Left kidney (tissue), 8 donors: ENCODE measurements at places on chromosomes 4 and X.
A peak's percentile ranks its signal among the peaks of the same experiment; 100 is the strongest.

GRCh38 chr4:20430259-20430941 is 178.7 kb downstream of the SLIT2 start:
- DNase-seq = no peak

- DNase-seq = peak; percentile 11
Measured at GRCh38 chr4:106316773-106317409, 541 bp downstream of the AIMP1 start.

DNA sequence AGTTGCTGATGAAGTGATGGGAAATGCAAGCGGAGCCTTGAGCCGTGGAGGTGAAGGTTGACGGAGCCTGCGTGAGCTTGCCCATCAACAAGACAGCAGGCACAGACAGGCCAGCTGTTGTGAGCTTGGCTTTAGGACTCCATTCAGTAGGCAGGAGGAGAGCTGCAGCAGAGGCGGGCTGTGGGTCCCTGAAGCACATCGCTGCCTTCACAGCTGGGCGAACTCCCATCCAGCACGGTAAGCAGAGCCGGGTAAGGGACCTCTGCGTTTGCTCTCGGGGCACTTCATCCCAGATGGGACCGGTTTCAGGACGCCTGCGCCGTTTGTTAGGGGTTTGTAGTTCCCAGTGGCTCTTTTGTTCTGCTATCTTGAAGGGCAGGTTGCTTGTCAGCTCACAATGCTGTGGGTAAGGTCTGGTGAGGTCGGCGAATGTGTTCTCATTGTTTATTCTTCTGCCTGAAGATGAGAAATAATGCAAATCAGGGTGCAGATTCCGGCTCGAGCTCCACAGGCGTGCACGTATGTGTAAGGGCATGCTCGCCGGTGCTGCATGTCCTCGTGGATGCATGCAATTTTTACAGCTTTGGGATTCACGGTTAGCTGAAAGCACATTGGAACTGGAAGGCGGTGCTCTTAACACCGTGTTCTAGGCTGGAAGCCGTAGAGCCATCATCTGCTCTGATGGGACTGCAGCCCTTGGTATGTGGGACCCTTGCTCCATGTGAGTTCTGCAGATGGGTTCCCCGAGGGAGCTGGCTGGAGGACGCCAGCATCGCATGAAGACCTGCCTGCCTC is 54.6 kb upstream of the CLDN34 start:
- DNase-seq = no peak

GRCh38 chr4:10335050-10335449 is 122.2 kb downstream of the ZNF518B start:
- DNase-seq = no peak

GRCh38 chrX:29257521-29257920 is 670.3 kb downstream of the IL1RAPL1 start:
- peak; percentile 19 for DNase-seq

- no peak for DNase-seq
Measured at GRCh38 chr4:38621831-38622230, 42.2 kb upstream of the KLF3 start.

- DNase-seq = no peak
Measured at GRCh38 chrX:48938721-48939425, 18.5 kb downstream of the OTUD5 start.

GRCh38 chrX:63258144-63258543 is 93.0 kb downstream of the SPIN4 start:
- no peak for DNase-seq

- no peak for DNase-seq
Measured at GRCh38 chrX:14056206-14056605, 26.5 kb upstream of the GEMIN8 start.

- DNase-seq = no peak
Measured at GRCh38 chr4:159777689-159778088, 674.8 kb downstream of the RAPGEF2 start.

DNA sequence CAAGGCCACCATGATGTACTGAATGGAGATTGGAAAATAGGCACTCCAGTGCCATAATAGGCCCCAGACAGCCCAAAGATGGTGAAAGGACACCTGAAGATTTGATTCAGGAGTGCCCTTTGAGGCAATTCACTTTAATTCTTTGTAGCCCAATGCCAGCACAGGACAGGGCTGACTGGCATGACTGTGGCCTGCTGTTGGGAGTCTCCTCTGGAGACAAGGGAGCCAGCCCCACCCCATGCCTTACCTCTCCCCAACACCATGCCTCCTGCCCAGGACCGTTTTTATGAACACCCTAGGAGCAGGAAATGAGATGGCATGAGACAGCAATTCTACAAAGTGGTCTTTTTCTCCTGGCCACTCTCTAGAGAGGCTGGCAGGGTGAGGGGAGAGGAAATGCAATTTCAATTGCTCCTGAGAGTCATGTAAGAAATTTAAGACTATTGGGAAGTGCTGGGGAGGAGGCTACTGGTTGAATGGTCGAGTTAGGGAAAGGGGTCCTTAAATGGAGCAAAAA is 94.2 kb upstream of the MAMLD1 start:
- no peak for DNase-seq

DNA sequence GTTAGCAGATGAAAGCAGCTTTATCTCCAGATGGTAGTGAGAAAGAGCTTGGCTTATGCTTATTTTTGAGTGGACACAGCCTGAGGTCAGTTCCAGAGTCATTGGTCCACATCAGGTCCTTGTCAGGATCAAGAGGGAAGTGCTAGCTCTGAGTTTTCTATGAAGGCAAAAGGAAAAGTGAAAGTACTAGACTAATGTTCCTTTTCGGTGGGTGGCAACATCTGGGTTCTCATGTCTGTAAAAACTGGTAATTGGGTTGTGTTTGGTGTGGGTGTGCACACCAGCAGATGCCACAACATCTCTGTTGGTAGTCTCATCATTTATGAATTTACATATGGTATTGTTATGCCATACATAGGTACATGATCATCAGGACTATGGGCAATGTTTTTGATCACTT is 210.5 kb downstream of the PWWP3B start:
- no peak for DNase-seq

GRCh38 chr4:4980621-4981230 is 38.5 kb downstream of the CYTL1 start:
- DNase-seq = no peak

GRCh38 chr4:88275516-88275915 is 8.8 kb downstream of the PPM1K start:
- no peak for DNase-seq

- DNase-seq = no peak
Measured at GRCh38 chr4:189293459-189293858, 647.2 kb upstream of the FRG1 start.

DNA sequence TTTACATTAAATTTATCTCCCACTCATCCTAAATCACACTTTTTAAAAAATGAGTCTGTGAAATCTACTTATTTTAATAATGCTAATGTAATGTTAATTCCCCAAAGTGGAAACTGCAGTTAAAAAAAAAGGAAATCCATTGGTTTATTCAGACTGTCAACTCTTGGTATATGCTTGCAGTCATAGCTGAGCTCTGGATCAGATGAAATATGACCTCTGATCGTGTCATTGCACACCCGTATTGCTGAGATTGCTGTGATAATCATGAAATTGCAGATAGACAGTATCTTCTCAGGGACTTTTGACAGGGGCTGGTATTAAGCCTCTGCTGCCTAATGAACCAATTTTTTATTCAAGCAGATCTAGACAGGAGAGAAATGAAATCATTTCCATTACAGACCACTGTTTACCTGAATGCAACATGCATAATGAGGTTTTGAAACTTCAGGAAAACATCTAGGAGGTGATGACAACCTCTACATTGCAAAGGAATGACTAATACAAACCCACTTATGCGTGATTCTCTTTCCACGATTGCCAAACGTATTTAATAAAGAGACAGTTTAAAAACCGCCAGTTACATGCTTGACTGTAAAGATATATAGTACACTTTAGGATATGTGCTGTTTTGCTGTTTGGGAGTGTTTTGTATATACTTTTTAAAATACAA is 138.3 kb upstream of the PUDP start:
- no peak for DNase-seq

- no peak for DNase-seq
Measured at GRCh38 chr4:86825511-86825910, 23.7 kb downstream of the SLC10A6 start.

DNA sequence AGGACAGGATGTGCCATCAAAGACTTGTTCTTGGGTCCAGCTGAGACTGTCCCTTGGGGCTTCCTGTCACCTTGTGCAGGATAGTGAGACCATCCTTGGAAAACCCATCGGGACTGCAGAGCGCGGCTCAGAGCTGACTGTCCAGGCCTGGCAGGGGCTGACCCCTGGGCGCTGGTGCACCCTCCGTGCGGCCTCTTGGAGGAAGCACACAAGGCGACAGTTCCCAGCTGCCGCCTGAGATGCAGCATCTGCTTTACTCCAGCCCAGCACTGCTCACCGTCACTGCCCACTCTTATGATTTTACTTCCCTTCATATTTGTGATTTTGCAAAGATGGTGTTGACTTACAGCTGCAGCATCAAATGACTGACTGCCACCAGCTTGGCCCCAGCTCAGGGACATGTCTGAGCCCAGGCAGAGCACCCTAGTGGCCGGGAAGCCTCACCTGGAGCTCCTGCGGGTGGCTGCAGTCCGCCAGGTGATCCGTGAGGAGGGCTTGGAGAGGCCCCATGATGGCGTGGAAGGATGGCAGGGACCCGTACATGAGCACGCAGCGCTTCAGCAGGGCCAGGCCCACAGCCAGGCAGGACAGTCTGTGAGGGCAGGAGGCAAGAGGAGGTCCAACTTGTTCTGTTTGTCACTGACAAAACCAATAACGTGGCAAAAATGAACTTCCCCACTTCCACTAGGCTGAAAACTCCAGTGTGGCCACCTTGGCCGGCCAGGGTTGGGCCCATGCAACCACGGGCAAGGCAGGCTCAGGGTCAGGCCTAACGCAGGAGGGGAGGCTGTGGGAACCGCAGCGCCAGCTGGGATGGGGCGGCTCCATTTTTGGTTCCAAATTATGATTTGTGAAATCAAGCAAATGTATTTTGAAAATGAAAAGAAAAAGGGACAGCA is 21.8 kb downstream of the NOP14 start:
- DNase-seq = no peak

DNA sequence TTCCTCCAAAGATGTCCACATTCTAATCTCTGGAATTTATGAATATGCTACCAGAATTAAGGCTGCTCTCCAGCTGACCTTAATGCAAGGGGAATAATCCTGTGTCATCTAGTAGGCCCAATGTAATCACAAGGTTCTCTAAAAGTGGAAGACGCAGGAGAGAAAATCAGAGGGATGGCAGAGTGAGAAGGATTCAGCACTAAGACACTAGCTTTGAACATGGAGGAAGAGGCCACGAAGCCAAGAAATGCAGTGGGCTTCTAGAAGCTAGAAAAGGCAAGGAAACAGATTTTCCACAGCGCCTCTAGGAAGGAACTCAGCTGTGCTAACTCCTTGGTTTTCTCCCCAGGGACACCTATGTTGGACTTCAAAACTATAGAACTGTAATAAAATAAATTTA is 240.7 kb upstream of the TRAM1L1 start:
- no peak for DNase-seq

DNA sequence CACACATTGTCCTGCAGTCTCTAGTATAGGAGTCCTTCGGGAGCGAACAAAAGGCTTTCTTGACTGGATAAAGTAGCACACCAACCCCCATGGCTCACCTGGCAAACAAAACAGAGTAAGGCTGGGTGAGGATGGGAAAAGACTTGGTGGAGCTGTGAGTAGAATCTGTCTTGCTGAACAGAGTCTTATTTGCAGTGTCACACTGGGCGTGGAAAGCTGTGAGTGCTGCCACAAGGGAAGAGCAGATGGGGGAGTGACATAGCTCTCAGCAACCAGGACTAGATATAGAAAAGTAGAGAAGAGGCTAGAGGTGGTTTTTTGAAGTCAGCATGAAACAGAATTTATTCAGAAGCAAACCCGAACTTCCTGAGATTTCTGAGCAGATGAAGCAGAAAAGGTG is 137.2 kb upstream of the ESX1 start:
- no peak for DNase-seq

GRCh38 chr4:147717878-147718277 is 14.0 kb upstream of the ARHGAP10 start:
- DNase-seq = no peak

DNA sequence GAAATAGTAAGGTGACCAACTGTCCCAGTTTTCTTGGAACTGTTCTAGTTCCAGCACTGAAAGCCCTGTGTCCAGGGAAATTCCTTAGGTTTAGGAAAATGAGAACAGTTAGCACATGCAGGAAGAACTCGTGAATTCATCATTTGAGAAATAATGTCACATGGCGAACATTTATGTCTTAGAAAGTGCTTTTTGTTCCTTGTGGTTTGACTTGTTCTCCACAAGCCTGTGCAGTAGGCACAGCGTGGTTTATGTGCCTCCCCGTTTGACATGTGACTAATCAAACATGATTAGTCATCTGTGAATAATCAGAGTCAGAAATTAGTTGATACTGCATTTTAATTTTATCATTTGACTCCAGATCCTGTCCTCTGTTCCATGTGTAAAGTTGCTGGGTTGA is 556.0 kb upstream of the CPEB2 start:
- no peak for DNase-seq

DNA sequence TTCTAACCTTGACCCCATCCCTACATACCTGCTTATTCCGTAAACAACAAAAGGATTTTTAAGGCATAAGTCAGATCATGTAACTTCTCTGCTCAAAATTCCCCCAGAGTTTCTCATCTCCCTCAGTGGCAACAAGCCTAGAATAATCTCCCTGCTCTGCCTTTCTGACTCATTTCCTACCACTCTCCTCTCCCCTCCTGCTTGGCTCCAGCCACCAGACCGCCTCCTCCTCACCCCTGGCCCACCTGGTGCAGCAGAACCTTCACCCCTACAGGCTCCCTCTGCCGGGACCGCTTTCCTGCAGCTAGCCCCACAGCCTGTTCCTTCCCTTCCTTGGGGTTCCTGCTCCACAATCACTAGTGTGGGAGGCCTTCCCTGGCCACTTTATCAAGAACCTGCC is 32.1 kb downstream of the TSPAN5 start:
- DNase-seq = no peak

- DNase-seq = no peak
Measured at GRCh38 chr4:25440478-25441030, 63.5 kb downstream of the ANAPC4 start.

GRCh38 chr4:121666091-121666679 is 30.6 kb downstream of the ANXA5 start:
- no peak for DNase-seq

- DNase-seq = no peak
Measured at GRCh38 chr4:55906989-55907388, 41.8 kb upstream of the CEP135 start.

DNA sequence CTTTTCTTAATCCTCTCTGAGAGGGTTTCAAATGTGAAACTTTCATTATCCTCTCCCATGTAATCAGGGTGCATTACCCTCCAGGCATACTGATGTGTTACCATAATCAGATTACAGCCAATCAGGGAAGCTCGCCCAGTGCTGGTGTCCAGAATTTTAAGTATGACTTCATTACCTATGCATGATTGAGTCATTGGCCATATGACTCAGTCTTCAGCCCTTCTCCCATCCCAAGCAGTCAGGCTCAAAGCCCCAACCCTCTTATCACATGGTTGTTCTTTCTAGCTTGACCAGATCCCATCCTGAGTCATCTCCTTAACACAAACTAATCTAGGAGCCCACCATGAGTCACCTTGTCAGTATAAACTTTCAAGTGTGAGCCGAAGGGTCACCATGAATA is 1668.1 kb upstream of the AGA start:
- no peak for DNase-seq
